A549 treated with AZD2906 at 1 μM for 4 hours (cell line): ENCODE measurements at places on chromosomes 4 and X. TPM values are rescaled to one million over a fixed set of nuclear protein-coding genes. Genes with fewer than 3 reads are reported as not detected.

Gene DGAT2L6
- not detected in 5 replicates for total RNA-seq

Gene F9
- total RNA-seq, result not detected in 5 replicates

Gene KCNE5
- total RNA-seq, result 0.06 to 0.14 TPM (median 0.08 TPM) in 5 replicates

Gene GAGE12F
- total RNA-seq, result not detected in 5 replicates

Gene CSAG2
- not detected in 5 replicates for total RNA-seq

Gene GAGE12E
- not detected in 5 replicates for total RNA-seq

Gene MAPK10
- 0.41 to 0.54 TPM (median 0.45 TPM) in 5 replicates for total RNA-seq

Gene IKBKG
- total RNA-seq, result 36.1 to 45.9 TPM (median 43.1 TPM) in 5 replicates

Gene HTN1
- total RNA-seq, result not detected in 5 replicates

Gene SYP
- total RNA-seq, result 2.2 to 3.2 TPM (median 2.7 TPM) in 5 replicates

Gene CENPVL2
- total RNA-seq, result not detected in 5 replicates

Gene GPR173
- 0.02 TPM in 4 of 5 replicates, not detected in the other for total RNA-seq

Gene ATP2B3
- total RNA-seq, result 0.07 to 0.18 TPM (median 0.09 TPM) in 5 replicates

Gene USP17L28
- total RNA-seq, result not detected in 5 replicates

Gene SMIM43
- total RNA-seq, result 0.11 to 0.29 TPM (median 0.23 TPM) in 5 replicates

Gene DGKK
- 0.01 TPM in 1 of 5 replicates, not detected in the others for total RNA-seq

Gene UGT2B15
- 0.03 to 0.07 TPM (median 0.03 TPM) in 3 of 5 replicates, not detected in the others for total RNA-seq

Gene TMPRSS11B
- total RNA-seq, result not detected in 5 replicates

Gene HNRNPH2
- total RNA-seq, result 51.1 to 66.3 TPM (median 56.8 TPM) in 5 replicates

Gene PASD1
- total RNA-seq, result not detected in 5 replicates

Gene ADGRL3
- 0.02 to 0.06 TPM (median 0.03 TPM) in 5 replicates for total RNA-seq

Gene AKAP4
- 0.14 TPM in 1 of 5 replicates, not detected in the others for total RNA-seq

Gene FGFBP1
- 2.4 to 2.8 TPM (median 2.6 TPM) in 5 replicates for total RNA-seq

Gene UBA6
- total RNA-seq, result 8.2 to 23.2 TPM (median 14.4 TPM) in 5 replicates

Gene MAGEA12
- 0.06 to 0.29 TPM (median 0.15 TPM) in 5 replicates for total RNA-seq

Gene TCEANC
- total RNA-seq, result 0.55 to 0.80 TPM (median 0.70 TPM) in 5 replicates

Gene GPR34
- total RNA-seq, result 0.05 to 0.14 TPM (median 0.07 TPM) in 3 of 5 replicates, not detected in the others

Gene H2BW2
- not detected in 5 replicates for total RNA-seq
